ENCODE measurements at places on chromosomes 3 and 15. TPM values are rescaled to one million over a fixed set of nuclear protein-coding genes. Genes with fewer than 3 reads are reported as not detected.
A peak's percentile ranks its signal among the peaks of the same experiment; 100 is the strongest.

GRCh38 chr3:75396316-75396802 lies 267.8 kb upstream of the FRG2C start:
- no peak for DNase-seq

DNA sequence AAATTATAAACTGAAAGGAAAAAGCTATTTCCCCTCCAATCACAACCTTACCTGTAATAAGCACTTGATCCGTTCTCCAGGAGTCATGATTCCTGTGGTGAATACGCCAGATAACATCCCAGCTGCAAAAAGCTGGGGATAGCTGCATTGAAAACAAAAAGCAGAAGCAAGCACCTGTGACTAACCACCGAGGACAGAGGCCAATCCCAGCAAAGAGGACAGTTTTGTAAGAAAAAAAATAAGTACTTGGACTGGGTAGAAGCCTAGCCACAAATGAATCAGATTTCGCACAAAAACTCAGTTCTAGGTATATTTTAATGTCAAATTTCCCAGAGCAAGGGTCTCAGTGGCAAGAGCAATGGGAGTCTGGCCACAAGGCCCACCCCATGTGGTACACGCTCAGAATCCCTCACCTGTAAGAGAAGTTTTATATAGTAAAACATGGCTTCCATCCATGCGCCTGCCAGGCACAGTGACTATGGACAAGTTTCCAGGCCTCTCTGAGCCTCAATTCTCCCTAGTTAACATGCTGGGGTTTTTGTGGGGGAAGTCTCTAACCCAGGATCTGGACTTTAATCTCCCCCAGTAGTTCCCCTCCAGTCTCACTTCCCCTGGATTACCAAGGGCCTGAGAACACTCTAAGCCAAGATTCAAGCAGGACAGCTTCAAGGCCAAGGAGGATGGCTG lies 19.2 kb downstream of the SLC25A20 start:
- no peak for DNase-seq

The SAMMSON gene
- not detected for total RNA-seq

- DNase-seq: no peak
Measured at GRCh38 chr15:52225230-52225629, 34.0 kb upstream of the GNB5 start.

GRCh38 chr15:52491472-52491871 lies 37.2 kb downstream of the MYO5A start:
- DNase-seq: no peak

The ACOX2 gene
- total RNA-seq: 285 TPM

DNA sequence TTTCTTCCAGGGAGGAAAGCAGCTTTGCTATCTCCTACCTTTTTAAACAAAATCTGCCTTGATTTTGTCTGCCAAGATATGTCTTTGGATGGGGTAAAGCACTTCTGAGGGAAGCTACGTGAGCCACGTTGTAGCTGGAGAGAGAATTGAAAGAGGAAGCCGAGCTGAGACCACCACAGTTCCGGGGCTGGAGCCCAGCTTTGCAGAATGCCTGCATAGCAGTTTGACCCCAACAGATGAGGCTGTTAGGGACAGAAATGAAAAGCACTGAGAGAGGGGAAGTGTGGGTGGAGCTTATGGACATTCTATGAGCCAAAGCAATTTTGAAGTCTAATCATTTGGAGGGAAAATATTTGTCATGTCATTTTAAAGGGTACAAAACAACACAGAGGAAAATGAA lies 45.4 kb downstream of the LIPC start:
- no peak for DNase-seq

GRCh38 chr3:38651153-38651789 lies 1.8 kb upstream of the SCN5A start:
- peak; percentile 72 for DNase-seq

The B3GNT5 gene
- 0.70 TPM for total RNA-seq

The OXTR gene
- 0.05 TPM for total RNA-seq

The EFCAB12 gene
- 0.40 TPM for total RNA-seq

- DNase-seq: no peak
Measured at GRCh38 chr3:194462936-194463335, 23.9 kb downstream of the ATP13A3 start.

DNA sequence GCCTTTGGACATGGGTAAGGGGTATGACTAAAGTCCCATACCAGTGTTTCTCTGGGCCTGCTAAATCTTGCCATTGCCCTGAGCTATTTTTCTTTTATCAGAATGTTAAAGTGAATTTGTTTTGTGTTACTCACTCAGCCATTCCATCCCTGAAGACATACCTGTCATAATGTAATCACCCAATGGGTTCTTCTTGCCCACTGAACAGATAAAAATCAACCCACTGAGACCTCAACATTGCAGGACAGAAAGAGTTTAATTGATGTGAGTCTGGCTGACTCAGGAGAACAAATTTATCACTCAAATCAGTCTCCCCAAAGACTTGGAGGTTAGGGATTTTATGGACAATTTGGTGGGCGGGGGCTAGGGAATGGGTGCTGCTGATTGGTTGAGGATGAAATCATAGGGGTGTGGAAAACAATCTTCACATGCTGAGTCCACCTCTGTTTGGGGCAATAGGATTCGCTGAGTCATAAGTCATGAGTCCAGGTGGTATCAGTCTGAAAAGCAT lies 47.4 kb downstream of the ILDR1 start:
- DNase-seq: no peak

DNA sequence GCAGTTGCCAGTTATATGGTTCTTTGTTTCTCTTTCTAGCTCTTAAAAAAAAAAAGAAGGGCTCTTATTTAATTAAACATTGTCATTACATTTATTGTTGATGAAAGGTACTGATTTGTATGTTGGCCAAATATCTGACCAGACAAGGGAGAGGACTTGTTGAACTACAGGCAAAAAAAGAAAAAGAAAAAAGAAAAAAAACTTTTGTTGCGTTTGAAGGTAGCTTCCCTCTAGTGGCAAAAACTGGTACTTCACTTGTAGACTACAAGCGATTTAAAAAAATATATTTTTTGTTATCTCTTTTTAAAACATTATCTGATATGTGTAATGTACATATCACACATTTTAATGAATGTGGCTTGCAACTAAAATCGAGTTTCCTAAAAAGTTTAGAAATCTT lies 280.6 kb downstream of the ROBO2 start:
- no peak for DNase-seq

DNA sequence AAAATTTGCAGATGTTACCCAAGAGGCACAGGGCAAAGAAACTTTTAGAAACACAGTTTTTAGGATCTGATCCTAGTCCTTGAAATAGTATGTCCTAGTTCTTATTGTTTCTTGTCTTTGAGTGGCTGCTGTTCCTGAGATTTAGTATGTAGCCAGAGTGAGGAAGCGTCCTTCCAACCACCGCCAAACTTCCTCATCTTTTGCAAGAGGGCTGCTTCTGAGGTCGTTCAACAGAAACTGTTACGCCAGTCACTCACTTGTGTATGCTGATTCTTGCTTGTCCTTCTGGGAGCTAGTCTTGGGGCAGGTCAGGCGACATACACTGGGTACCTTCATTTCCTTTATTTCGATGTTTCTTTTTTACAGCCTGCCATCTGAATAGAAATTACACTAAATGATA lies 577.3 kb upstream of the ZNF717 start:
- DNase-seq: no peak

DNA sequence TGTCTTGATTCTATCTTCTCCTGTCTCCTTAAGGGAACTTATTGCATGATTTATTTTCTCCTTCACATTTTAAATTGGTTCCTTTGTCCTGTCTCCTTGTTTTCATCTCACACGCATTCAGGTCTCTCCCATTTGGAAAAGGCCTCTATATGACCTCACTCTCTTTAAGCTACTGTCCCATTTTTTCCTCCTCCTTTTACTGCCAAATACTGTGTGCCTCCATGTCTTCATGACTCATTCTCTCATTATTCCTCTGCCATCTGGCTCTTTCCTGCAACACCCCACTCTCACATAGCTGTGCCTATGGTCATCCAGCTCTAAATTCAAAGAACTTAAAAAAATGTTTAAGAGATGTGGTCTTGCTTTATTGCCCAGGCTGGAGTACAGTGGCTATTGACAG lies 48.0 kb downstream of the TYRO3 start:
- no peak for DNase-seq

- no peak for DNase-seq
Measured at GRCh38 chr3:180063783-180064182, 27.0 kb upstream of the PEX5L start.

The RPP25 gene
- total RNA-seq: 2.1 TPM

GRCh38 chr3:133042778-133043177 lies 4.6 kb downstream of the TMEM108 start:
- DNase-seq: no peak

All from left lobe of liver (tissue), 2 donors.